ENCODE measurements at places on chromosomes 3 and 15. TPM values are rescaled to one million over a fixed set of nuclear protein-coding genes. Genes with fewer than 3 reads are reported as not detected.

The RTP3 gene
- total RNA-seq, result not detected

The INKA1 gene
- total RNA-seq, result 3.2 TPM

The NTRK3 gene
- 1.6 TPM for total RNA-seq

The LRTM1 gene
- not detected for total RNA-seq

The NMNAT3 gene
- total RNA-seq, result 4.6 TPM

The C3orf33 gene
- 2.7 TPM for total RNA-seq

GRCh38 chr15:77418966-77419835, 703 bp downstream of the PEAK1 start:
- DNase-seq, result no peak

DNA sequence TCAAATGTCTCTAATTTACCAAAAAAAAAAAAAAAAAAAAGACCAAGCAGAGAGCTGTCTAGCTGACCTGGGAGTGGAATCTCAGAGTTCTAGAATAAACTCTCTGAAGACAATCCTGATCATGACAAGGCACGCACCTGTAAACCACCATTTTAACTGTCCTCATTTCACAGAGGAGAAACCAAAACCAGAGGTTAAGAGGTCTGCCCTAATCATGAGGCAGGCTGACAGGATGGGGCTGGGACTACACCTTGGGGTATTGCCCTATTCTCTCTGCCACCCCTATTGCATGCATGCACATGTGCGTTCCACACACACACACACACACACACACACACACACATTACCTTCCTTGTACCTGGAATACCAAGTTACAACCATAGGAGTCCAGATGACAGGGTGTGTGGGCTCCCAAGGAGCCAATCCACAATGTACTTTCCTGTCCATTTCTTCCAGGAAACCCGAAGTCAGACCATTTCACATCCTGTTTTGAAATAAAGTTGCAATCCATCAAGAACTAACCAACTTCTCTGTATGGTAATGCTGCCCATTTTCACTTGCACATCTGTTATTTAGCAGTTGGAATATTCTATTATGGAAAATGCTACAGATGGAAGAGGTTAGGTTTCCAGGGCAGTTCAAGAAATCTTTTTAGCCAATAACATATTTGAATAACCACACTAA, 34.6 kb downstream of the HSPBAP1 start:
- DNase-seq, result no peak

DNA sequence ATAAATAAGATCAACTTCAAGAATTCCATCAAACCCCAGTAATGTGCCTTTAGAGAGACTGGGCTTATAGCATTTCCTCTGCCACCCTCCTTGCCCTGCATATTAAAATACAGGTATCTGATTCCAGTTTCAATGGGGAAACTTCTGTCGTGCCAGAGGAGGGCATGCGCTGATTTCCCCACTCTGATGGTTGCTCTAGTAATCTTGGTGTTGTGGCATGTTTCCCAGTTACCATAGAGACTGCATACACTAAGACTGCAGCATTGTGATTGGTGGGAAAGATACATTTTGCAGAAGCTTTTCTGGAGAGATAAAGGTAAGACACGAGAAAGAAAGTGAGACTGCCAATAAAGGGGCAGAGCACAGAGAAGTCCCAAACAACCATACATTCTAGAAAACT, 225.6 kb downstream of the TIGIT start:
- no peak for DNase-seq

GRCh38 chr15:69000091-69000490, 14.4 kb upstream of the NOX5 start:
- no peak for DNase-seq

DNA sequence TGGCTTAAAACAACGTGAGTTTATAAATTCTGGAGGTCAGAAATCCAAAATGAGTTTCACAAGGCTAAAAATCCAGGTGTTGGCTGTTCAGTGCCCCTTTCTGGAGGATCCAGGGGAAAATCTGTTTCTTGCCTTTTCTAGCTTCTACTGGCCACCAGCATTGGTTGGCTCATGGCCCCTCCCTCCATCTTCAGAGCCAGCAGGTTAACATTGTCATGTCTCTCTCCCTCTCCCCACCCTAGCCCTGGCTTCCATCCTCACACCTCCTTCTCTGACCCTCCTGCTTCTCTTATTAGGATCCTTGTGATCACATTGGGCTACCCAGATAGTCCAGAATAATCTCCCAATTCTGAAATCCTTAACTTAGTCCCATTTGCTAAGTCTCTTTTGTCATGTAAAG, 32.9 kb upstream of the MGLL start:
- no peak for DNase-seq

GRCh38 chr15:66872405-66872804, 170.4 kb downstream of the SMAD6 start:
- DNase-seq, result no peak

DNA sequence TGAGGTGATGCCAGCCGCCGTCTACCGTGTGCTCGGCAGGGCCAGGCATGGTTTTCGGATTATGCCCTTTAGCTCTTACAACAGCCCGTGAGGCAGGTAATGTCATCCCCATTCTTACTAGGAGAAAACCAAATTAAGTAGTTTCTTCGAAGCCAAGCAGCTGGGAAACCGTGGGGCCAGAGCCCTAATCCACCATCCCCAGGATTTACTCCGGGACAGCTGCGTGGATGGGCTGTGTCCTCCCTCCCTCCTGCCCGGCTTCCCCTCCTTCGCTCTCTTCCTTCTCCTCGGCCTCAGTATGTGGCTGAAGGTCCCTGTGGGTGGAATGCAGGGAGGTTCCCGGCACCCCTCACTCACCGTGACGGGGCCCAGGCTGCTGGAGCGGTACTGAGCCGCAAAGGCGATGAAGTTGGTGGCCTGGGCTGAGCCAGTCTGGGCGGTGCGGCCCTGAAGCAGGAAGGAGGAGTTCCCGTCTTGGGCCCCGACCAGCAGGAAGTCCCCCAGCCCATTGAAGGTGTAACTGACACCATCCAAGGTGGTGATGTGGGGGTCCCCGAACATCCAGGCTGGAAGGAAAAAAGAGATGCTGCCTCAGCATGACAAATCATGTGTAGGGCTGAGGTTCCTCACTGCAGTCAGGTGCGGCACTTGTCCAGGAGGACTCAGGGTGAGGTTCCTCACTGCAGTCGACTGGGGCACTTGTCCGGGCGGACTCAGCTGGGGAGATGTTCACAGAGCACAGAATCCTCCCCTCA, 42.5 kb downstream of the MUC20 start:
- DNase-seq, result no peak

GRCh38 chr15:83275412-83275811, 9.1 kb downstream of the BNC1 start:
- DNase-seq, result no peak

DNA sequence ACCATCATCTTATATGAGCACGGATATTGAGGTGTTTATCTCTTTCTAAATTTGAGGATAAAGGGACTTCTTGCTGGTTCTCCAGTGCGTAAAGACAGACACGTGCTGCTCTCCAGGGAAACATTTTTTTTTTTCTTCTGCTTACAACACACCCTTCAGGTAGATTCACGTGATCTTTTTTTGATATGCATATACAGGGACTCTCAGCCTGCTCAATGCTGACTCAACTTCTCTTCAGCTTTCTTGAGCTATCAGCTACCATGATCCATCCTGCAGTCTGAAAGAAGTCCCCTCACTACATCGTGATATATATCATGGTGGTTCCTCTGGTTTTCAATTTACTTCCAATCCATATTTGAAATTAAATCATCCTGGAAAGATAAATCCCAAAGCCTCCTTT, 87.1 kb upstream of the SLITRK3 start:
- no peak for DNase-seq

DNA sequence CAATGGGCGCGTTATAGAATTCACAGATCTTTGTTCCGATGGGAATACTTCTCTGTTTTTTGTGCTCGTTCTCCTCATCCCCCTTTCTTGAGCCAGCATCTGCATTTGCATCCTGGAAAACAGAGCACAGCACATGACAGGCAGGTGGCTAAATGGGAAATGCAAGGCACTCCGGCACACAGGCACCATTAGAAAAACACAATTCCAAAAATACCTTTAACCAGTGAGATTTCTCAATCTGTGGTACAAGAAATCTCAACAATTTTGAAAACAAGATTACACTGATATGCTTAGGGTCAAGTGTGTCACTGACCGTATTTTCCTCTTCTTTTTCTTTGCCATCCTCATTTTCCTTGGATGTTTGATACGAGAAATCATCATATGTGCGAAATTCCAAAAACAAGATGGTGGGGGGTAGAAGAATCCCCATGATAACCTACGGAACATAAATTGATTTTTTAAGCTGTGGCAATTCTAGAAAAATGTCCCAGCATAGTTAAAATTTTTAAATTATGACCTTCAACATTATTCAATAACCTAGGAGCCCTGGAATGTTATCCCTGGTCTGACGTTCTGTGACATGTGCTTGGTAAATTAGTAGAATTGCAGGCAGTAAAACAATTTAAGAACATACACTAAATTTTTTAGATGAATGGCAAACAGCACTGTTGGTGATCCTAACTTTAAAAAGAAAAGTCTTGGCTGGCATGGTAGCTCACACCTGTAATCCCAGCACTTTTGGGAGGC, 46.5 kb upstream of the MTMR10 start:
- no peak for DNase-seq

DNA sequence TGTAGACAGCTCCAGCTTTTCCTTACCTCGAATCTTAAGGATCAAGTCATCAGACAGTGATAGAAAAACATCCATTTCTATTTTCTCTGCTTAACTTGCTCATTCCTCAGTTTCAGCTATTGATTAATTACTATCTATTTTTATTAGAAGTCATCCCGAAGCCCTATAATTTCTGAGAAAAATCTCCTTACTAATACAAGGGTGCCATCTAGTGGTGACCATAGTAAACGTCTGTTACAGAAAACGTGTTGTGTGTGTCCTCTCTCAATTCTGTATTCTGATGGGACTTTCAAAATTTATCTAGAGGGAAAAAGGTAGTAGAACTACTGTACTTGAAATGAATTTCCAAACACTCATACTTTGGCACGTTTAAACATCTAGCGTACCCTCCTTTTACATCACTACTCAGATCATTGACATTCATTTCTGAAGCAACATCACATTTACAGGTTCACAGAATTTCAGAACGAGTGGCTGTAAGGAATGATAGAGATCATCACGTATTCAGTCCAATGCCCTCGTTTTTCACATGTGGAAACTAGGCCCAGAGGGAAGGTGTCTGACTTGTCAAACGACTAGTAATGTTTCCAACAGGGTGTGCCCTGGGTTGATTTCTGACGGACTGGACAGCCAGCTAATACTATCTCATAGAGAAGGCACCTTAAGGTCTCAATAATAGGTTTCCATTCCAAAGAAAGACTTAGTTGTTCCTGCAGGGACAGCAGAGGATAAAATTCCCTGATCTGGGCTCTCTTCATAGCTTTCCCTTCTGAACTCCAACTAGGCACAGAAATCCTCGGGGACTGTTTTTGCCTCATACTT, 25.6 kb downstream of the HACD2 start:
- no peak for DNase-seq

GRCh38 chr3:122025296-122025695, 3.2 kb upstream of the ILDR1 start:
- DNase-seq, result no peak

DNA sequence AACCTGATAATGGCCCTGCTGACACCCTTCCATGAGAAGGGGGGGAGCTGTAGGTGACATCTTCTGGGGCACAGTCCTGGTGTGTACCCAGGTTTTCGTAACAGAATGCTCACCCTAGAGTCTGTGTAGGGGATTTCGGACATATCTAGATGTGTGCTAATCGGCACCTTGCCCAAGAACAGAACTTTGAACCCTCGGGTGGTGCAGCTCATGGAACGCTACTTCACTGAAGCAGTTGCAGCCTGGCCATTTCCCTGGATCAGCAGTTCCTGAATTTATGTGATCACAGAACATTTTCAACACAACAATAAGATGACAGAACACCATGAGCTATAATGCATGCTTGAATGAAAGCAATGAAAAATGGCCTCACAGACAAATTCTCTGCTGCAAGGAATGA, 57.5 kb upstream of the MUC13 start:
- DNase-seq, result no peak

- DNase-seq, result no peak
These were observed 65.4 kb downstream of the BDH1 start for GRCh38 chr3:197490098-197491058.

GRCh38 chr15:100914876-100915275, 4.3 kb upstream of the LRRK1 start:
- DNase-seq, result peak; percentile 37

- DNase-seq, result no peak
These were observed 50.5 kb downstream of the IL5RA start for GRCh38 chr3:3059645-3060044.

DNA sequence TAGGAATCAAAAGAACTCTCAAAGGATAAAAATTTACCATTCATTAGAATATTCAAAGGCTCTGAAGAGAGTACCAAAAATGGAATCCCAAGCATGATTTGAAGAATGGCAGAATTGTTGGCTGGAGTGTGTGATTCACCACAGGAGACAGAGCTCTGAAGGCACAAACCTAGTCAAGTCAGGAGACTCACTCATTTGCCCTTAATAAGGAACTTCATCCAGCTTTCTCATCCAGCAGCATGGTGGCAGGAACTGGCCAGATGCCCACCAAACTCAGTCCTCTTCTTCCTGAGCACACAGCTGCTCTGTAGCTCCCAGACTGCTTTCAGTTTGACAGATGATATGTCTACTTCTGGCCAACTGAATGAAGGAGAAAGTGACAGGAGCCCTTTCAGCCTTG, 16.5 kb upstream of the HEG1 start:
- DNase-seq, result no peak

- no peak for DNase-seq
These were observed 25.2 kb downstream of the PXYLP1 start for GRCh38 chr3:141256820-141257219.

- no peak for DNase-seq
These were observed 4.6 kb upstream of the TPRG1 start for GRCh38 chr3:189167027-189167766.

GRCh38 chr3:67017211-67017610, 19.1 kb downstream of the KBTBD8 start:
- no peak for DNase-seq

GRCh38 chr3:16498130-16498890, 15.2 kb downstream of the RFTN1 start:
- no peak for DNase-seq

- DNase-seq, result no peak
These were observed 26.3 kb upstream of the EDEM1 start for GRCh38 chr3:5160940-5161858.

DNA sequence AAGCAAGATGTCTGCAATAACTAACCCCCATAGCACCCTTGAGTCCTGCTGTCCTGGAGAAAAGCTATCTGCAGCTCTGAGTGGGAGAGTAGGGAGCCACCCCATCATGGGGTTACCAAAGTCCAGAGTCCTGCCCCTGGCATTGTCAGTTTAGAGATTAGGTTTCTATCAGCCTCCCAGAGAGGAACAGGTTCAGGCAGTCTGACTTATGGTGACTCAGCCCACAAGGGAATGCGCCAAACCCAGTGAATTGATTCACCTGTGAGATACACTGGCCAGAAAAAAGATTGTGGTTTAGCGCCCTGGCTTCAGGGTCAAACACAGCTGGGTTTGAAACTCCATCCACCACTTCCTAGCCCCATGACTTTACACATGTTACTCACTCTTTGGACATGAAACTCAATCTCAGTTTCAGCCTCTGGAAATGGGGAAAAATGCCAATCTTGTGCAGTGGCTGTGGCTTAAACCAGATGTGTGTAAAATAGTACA, 263.6 kb upstream of the HES1 start:
- no peak for DNase-seq

GRCh38 chr3:127590282-127590592, 296 bp downstream of the TPRA1 start:
- no peak for DNase-seq
